ENCODE measurements at places on chromosomes 1 and 21.

- no peak for DNase-seq
Observed at GRCh38 chr1:235075048-235075776, 53.4 kb downstream of the TOMM20 start.

DNA sequence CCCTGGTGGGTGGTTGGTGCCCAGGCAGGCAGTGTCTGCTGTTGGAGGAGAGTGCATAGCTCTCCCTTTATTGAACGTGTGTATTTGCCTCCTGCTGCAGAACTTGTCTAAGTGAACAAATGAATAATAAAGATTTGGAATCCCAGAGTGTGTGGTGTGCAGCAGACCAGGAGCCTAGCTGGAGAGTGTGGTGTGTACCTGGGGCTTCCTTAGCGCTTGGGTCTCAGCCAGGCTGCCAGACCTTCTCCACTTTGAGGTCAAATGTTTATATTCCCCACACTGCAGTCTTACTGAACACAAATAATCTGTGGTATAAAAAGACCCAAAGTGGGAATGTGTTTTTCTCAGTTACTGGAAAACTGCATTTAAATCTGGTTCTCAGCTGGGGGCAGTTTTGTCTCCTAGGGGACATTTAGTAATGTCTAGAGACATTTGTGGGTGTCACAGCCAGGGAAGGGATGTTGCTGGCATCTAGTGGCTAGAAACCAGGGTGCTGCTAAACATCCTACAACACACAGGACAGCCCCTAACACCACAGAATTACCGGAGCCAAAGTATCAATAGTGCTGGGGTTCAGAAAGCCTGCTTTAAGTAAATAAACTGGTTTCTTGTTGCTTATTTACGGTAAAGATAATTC, 23.6 kb downstream of the SLC37A1 start:
- DNase-seq = no peak

DNA sequence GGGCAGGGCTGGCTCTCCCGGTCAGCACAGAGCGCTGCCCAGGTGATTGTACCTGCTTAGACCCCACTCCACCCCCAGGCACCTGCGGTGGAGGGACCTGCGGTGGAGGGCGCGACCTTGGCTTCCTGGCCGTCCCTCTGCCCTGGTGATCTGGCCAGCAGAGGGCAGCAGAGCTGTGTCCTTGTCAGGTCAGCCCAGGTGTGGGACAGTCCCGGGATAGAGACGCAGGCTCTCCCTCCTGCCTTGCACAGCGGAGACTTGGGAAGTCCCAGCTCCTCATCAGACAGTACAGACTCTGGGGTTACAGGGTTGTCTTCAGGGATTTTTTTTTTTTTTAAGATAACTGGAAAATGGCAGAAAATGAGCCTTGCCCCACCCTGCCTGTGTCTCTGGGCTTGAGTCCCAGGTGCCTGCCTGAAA, 10.0 kb downstream of the SLX9 start:
- no peak for DNase-seq

- no peak for DNase-seq
Observed at GRCh38 chr1:92504291-92505014, 17.7 kb upstream of the GFI1 start.

GRCh38 chr1:37469386-37469785, 5.0 kb upstream of the ZC3H12A start:
- DNase-seq = no peak

- no peak for DNase-seq
Observed at GRCh38 chr1:66452162-66452561, 81.8 kb upstream of the SGIP1 start.

DNA sequence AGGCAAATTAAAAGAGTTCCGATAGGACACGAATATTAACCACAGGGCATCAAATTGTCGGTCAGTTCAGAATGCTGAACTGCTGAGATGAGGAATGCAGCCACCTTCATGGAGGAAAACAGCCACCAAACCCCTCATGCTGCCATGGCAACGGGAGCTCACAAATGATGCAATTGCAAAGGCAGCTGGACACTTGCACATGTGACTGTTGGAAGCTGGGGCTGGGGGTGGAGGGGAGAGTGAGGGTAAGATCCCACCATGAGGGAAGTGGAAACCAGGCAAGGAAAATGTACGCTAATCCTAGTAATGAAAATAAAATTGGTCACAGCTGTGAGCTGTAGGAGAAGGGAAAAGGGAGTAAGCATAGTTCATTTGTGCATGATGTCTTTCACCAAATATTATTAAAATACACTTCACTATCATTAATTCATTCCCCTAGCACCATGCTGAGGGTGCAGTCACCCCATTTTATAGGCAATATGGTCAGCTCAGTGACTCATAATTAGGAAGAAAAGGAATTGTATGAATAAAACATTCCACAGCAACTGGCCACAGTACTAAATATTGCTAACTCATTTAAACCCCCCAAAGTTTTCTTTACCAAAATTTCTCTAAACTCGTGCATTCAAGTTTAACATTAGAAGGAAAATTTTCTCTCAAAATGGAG, 15.3 kb downstream of the BECN2 start:
- no peak for DNase-seq

GRCh38 chr1:50271337-50271736, 151.9 kb downstream of the DMRTA2 start:
- DNase-seq = no peak

DNA sequence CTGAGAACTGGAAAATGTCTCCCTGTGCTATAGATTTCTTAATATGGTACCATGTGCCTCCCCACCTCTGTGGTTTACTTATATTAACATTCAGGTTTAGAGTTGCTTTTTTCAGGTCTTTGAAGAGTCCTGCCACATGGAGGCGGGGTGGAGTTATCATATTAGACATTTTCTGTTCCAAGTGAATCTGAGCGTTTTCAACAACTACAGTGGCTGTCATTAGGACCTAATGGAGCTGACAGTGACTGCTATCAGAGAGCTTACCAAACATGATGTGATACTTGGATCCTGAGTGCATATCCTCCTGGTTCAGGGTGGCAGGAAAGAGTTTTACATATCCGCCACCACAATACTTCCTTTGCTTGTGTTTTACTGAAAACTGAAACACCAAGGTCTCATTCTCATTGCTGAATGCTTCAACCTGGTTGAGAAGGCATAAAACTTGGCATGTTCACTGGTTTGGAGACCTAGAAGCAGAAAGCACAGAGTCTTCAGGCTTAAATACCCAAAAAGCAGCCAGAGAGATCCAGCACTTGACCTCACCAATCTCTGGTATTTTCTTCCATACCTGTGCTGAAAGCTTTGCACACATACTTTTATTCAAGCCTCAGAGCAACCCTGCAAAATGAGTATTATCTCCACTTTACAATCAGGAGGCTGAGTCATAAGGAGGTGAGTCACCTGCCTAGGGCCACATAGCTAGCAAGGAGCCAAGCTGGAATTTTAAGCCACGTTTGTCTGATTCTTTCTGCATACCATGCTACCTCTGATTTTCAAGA, 47.4 kb upstream of the OSBPL9 start:
- DNase-seq = no peak

DNA sequence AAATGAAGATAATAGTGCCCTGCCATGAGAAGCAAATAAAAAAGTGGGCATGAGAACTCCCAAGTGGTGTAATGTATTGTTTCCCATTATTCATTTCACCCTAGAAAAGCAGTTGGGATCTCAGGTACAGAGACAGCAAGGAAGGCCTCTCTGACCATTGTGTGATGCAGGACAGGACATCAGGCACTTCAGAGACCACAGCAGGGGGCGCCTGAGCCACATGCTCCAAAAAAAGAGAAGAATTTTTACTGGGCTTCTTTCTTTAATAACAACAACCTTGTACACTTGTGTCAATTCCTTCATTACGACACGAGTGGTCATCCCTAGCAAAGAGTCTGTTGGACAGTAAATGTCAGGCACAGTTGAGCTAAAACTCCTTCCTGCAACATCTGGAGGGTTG, 533.3 kb downstream of the OMA1 start:
- DNase-seq = peak; percentile 10

GRCh38 chr1:206558794-206559671, 51.7 kb downstream of the RASSF5 start:
- no peak for DNase-seq

DNA sequence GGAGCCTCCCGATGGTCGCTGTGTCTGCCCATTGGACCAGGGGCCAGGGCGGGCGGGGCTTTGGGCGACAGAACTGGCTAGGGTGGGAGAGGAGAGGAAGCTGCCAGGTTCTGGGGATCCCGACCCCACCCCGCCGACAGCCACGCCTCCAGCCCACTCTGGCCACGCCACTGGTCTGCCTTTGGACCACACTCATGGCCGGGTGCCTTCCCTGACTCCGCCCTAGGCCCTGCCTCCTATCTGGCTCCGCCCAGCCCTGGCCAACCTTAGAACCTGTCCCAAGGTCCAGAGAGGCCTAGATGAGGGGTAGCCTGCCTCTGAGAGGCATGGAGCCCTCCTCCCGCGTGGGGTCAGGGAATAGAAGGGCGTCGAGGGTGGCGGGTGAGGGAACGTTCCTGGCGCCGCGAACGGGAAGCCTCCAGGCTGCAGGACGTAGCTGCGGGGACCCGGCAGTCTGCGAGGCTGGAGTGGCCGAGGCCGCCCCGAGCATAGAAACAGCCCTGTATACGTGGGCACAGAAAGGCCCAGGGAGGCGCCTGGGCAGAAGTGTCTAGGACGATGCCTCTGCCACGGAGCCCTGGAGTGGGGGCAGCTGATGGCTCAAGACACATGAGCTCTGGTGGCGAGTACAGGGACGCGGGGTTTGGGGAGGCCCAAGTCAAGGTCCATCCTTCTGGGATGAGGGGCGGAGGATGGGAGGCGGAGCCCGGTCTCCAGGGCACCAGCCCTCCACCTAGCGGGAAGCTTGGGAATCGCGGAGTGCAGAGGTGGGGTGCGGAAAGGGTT, 11.5 kb upstream of the COL16A1 start:
- DNase-seq = peak; percentile 91
